Sigmoid colon (tissue), 7 donors: ENCODE measurements at places on chromosomes 16 and 17. TPM values are rescaled to one million over a fixed set of nuclear protein-coding genes. Genes with fewer than 3 reads are reported as not detected.
A peak's percentile ranks its signal among the peaks of the same experiment; 100 is the strongest.

Gene CLEC19A
- not detected for total RNA-seq

Gene MT1G
- total RNA-seq: 12.9 TPM

Gene AHSP
- not detected for total RNA-seq

Gene KRTAP4-4
- total RNA-seq: not detected

Gene GDE1
- 106 TPM for total RNA-seq

Gene OTOP3
- not detected for total RNA-seq

Gene SPAG5
- total RNA-seq: 0.33 TPM

GRCh38 chr17:64494121-64494520, 2.7 kb downstream of the POLG2 start:
- DNase-seq: no peak

- DNase-seq: peak; percentile 63
These were observed 34.7 kb downstream of the SBK1 start for GRCh38 chr16:28326881-28327610.

DNA sequence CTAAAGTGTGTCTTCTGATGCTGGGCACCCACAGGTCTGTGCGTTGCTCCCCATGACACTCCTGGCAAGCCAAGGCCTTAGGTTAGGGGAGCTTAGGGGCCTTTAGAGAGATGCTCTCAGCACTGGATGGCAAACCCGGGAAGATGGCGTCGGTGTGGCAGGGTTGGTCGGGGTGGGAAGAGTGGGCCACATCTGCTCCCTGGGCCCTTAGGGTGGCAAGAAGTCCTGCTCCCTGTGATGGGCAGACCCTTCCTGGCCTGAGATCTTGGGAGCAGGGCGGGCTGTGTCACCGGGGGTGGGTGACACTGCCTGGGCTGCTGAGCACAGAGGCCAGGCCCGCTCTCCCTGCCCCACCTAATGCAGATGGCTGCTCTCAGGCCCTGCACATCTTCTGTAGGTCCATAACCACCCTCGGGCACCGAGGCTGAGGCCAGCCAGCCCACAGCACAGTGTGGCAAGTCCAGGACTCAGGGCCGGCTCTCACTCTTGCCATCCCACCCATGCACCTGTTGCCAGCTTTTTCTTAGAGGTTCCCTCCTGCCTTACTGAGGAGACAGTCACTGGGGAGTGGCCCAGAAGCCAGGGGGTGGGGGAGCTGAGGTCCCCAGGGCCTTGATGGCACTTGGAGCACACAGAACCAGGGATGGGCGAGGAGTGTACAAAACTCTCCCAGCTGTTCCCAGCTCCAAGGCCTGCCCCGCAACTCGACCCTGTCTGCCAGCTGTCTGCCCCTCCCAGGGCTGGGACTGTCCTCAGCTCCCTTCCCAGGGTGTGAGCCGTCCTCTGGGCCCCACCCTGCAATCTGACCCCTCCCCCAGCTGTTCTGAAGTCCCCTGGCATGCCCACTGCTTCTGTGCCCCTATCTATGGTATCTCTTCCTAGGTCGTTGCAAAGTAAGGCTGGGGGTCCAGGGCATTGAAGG, 4.4 kb upstream of the MTSS2 start:
- DNase-seq: no peak

DNA sequence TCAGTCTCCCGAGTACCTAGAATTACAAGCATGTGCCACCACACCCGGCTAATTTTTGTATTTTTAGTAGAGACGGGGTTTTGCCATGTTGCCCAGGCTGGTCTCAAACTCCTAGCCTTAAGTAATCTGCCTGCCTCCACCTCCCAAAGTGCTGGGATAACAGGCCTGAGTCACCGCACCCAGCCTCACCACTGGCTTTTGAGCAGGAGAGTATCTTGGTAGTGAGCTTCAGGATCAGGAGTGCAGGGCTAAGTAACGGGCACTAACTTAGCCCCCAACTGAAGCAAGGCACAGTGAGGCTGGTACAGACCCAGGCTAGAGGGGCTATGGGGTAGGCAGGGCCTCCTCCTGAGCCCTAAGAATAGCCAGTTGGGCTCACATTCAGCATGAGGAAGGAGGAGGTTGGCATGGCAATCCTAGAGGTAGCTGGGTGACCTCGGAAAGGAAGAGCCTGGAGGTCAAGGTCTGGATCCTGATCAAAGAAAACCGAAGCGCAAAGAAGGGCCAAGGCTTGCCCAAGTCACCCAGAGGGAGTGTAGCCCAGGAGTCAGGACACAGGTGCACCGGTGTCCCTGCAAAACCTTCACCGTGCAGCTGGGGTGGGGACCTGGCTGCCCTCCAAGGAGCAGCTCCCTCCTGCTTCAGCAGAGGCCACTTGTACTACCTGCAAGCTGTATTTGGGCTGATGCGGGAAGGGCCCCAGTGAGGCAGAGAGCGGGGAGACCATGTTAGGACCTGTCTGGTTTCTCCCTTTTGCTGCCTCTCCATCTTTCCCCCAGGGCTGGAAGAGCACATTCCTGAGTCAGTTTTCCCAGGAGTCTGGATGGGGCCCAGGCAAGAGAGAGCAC, 1.3 kb upstream of the ADGRG5 start:
- DNase-seq: no peak

DNA sequence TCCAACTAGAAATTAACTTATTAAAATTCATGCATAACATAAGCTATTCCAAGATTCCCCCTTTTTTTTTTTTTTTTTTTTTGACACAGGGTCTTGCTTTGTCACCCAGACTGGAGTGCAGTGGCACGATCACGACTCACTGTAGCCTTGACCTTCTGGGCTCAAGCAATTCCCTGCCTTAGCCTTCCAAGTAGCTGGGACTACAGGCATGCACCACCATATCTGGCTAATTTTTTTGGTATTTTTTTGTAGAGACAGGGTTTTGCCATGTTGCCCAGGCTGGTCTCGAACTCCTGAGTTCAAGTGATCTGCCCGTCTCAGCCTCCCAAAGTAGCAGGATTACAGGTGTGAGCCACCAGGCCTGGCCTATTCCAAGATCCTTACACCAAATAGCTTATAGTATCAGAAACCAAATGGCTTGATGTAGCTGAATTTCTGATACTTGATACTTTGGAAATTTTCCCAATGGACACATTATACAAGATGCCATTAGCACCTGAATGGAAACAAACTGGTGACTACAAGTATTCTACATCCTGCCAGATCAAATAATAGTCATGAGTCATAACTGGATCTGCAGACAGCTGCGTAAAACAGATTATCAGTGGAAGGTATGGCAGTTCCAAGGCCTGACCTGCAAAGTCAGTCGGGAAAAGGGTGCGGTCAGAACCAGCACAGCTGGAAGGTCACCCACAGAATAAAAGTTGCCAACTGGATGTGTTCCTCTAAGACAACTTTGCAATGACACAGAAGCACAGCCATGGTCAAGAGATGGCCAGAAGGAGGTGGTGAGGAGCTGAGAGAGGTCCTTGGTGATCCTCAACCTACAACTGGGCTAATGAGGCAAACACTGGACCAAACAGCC, 14.5 kb downstream of the TUBG1 start:
- DNase-seq: no peak

GRCh38 chr16:66481943-66482390, 54.9 kb downstream of the BEAN1 start:
- no peak for DNase-seq

DNA sequence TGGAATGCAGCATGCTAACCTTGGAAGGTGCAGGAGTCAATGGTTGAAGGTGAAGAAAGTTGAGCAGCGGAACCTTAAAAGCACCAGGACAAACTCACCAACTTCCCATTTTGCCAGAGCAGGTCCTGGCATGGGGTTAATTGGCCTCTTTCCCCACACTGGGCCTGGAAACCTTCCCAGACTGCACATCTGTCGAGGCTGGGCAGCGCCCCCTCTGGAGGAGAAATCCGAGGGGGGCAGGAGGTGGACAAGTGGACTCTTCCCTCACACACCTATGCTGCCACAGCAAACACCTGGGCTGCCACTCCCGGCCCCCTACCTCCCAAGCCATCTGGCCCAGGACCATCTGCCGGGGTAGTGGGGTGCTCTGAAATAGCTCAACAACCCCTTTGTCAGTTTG, 232.4 kb downstream of the CBLN1 start:
- DNase-seq: no peak

- no peak for DNase-seq
These were observed 291.6 kb downstream of the MAP2K6 start for GRCh38 chr17:69706127-69706526.

DNA sequence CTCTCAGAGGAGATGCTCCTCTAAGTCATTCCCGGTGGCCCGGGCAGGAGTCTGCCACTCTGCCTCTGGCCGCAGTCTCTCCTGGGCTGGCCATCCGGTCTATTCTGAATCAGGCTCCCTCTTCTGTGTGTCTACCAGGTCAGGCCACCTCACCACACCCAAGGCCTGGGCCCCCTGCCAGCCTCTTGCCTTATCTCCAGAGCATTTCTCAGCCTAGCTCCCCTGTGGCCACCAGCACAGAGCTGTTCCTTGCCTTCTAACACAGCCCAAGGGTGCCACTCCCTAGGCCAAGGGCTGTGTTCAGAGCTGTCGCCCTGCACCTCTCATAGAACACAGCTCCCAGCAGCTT, 55.3 kb downstream of the MYO18A start:
- DNase-seq: no peak

DNA sequence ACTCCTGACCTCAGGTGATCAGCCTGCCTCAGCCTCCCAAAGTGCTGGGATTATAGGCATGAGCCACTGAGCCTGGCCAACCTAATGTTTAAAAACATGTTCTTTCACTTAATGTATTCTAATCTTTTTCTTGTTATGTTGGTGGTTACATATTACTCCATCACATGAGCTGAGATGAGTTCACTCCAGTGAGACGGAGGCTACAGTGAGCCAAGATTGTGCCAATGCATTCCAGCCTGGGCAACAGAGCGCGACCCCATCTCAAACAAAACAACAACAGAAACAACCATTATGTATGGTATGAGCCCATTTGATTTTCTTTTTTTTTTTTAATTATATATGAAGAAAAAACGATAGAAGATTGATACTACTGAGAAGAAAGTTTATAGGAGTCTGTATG, 39.6 kb downstream of the SLC39A11 start:
- DNase-seq: no peak

DNA sequence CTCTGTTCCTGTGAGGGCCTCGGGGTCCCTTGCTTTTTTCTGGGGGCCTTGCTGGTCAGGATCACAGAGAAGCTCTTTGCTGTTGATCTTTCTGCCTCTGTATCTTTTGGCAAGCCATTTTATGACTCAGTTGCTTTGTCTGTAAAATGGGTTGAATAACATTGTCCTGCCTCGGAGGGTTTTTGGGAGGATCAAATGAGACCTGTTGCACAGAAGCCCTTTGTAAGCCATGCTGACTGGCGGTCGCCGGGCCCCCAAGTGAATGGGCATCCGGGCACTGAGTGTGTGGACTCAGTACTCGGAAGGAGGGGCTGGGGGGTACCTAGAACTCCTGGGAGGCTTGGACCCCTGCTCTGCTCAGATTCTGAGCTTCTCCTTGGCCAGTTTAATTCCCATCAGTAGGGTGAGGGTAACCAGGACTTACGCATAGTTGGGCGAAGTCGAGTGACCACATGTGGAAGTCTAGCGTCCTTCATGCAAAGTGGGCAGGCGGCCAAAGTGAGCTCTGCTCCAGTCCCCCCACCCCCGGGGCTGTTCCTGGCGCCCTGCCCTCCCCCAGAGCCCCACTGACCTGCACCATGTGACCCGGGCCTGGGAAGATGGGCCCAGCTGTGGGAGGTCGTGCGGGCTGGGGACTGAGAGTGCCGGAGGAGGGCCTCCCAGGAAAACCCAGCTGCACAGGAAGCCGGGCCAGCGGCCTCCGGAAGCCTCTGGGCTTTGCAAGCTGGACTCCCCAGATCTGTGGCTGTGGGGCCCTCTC, 284.0 kb downstream of the SEC14L1 start:
- DNase-seq: peak; percentile 98

GRCh38 chr17:73510981-73511718, 133.1 kb downstream of the SDK2 start:
- DNase-seq: no peak

- no peak for DNase-seq
These were observed 37.2 kb downstream of the ITGAE start for GRCh38 chr17:3763777-3764170.

DNA sequence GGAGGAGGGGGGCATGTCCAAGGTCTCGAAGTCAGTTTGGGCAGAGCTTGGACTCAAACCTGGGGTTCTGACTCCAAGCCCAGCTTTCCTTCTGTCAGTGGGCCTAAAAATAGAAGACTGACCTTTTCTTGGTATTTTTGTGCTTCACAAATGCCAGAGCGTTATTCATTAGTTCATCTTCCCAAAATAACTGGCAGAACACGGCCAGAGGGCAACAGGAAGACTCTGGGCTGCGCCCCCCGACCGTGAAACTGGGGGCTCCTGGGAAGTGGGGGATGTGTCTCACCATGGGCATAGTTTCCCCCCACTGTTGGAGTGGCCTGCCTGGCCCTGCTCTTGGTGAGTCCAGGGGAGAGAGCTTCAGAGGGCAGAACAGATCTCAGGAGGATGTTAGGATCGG, 94.0 kb downstream of the SOCS1 start:
- DNase-seq: no peak
